KG1 (cell line): ENCODE measurements at places on chromosomes 11 and 22.

DNA sequence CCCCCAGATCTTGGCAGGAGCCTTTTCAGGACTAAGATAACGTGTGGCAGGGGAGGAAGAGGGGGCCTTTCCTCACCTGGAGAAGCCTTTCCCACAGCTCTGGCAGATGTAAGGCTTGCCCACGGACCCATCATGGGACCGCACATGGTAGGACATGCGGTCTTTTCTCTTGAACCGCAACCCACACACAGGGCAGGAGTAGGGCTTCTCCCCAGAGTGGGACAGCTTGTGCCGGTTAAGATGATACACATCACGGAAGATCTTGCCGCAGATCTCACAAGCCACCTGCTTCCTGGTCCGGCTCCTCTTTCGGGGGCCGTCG lies 1.9 kb downstream of the PATZ1 start:
- DNase-seq, result peak; percentile 79

DNA sequence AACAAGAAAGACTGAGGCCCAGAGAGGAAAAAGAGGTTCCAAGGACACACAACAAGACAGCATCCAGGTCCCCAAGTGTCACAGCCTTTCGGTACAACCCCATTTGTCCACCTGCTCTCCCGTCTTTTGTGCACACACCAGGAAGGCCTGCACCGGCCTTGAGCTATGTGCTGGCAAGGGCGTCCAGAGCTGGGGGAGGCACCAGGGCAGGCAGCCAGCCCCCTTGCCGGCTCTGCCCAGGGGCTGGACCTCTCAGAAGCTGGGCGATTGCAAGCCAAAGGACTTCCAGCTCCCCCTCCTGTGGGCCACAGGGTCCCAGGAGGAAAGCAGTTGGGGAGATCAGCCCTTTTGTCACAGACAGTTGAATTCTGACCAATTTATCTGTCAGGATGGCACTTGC lies 210.5 kb downstream of the MN1 start:
- DNase-seq, result no peak

- DNase-seq, result no peak
These were observed 69.3 kb downstream of the SHANK2 start for GRCh38 chr11:71182791-71183677.

- no peak for DNase-seq
These were observed 274.4 kb downstream of the BLID start for GRCh38 chr11:121841487-121842191.

GRCh38 chr11:74784234-74784633 lies 35.6 kb downstream of the RNF169 start:
- no peak for DNase-seq

DNA sequence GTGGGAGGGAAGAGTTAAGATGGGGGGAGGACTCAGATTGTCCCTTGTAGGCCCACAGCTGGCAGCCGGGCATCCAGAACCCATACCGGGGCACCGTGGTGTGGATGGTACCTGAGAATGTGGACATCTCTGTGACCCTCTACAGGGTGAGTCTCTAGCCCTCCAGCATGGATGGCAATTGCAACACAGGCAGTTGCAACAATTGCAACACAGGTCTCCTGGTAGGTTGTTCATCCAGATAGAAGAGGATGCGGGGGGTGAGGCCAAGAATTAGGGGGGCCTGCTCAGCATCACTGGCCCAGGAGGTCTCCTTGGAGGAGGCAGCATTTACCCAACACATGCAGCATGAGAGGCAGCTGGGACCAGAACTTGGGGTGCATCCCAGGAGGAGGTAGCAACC lies 3.4 kb downstream of the EHBP1L1 start:
- no peak for DNase-seq

- no peak for DNase-seq
These were observed 2.1 kb downstream of the EHD1 start for GRCh38 chr11:64876229-64876750.

GRCh38 chr22:28977481-28977971 lies 84.1 kb downstream of the C22orf31 start:
- DNase-seq, result no peak

- DNase-seq, result no peak
These were observed 116.3 kb downstream of the CCDC81 start for GRCh38 chr11:86491027-86491426.

- peak; percentile 60 for DNase-seq
These were observed 74.4 kb downstream of the ARHGAP32 start for GRCh38 chr11:129117595-129118350.

DNA sequence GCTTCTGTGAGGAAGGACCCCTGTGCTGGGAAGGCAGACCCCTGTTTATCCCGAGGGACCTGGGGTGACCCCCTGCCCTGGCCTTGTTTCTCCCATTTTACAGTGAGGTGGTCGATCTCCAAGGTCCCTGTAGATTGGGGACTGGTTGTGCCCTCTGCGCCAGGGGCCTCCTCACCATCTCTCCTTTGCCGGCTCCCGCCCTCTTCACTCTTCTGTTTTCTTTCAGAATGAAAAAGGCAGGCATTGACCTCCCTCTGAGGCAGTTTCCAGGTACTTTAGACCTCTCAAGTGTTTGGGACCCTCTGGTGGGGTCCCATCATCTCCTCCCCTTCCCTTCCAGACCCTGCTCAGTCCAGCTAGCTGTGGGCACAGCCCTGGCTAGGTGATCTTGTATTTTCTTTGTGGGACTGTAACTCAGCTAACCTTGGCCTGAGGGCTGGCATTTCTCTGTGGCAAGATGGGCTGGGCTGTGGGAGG lies 1.5 kb downstream of the SERPINH1 start:
- no peak for DNase-seq

DNA sequence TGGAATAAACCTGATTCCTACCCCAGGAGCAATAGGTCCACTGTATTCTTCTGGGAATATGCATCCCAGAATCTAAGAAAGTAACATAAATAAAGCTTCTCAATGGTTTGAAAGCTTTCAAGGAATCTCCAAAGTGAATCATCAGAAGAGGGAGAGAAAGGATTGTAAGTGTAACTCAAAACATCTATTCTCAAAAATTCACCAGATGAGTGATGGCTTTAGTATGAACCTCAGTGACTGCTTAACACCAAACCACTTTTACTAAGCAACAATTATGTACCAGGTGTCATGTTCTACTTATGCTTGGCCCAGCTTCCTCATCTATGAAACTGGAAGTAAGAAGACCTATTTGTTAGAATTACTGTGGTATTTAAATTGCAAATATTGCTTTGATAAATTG lies 7.4 kb downstream of the RAB38 start:
- no peak for DNase-seq

DNA sequence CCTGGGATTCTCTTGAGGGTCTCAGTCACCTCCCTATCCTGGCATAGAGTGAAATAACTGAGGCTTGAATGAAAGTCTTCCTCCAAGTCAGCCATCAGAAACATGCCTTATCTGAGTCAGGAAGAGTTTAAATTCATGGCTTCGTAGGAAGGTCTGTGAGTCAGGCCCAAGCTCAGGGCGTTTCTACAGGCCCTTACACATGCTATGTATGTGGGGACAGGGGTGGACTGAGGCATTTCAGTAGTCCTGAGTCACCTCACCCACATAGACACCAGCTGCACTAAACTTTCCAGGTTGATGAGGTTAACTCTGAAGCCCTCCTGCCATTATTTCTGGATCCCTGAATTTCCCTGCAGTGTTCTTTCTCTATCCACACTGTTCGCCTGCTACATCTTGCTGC lies 134.6 kb upstream of the RCN1 start:
- no peak for DNase-seq

DNA sequence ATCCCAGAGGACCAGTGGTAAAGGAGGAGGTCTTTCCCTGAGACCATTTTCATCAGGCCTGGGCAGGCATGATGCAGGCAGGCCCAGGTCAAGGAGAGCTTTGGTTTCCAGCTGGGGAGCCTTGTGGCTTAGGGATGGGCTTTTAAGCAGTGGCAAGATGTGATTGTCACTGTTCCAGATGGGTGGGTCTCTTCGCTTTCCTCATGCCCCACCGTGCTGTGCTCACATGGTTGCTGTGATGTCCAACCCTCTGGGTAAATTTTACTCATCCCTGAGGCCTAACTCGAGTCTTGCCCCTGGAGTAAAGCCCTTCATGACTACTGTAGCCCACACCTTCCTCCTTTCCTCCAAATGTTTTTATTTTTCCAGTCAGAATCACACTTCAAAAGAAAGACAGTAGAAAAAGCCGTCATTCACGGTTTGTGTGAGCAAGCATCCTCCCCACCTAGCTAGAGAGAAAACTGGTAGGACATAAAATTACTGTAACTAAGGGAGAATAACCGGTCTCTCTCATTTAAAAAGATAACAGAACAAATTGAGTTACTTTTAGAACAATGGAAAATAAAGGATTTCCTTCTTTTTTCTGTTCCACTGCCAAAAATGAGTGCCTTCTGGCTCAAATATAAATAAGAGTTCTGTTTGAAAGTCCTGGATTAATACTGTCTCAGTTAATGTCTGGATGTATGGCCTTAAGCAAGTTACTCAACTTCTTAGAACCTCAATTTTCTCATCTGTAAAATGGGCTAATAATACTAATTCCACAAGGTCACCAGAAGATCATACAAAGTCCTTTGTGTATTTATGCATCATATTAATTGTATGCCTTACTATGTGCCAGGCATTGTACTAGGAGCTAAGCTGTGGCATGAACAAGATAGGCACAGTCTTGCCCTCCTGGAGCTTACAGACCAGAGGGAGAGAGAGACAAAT lies 84.9 kb downstream of the ME3 start:
- no peak for DNase-seq

- no peak for DNase-seq
These were observed 375 bp downstream of the SLC25A1 start for GRCh38 chr22:19178065-19178656.

GRCh38 chr11:132960273-132961078 lies 571.8 kb downstream of the OPCML start:
- no peak for DNase-seq

GRCh38 chr22:49969751-49970527 lies 9.4 kb downstream of the PIM3 start:
- DNase-seq, result no peak

GRCh38 chr11:86724137-86724536 lies 51.7 kb upstream of the ME3 start:
- no peak for DNase-seq

- no peak for DNase-seq
These were observed 37.4 kb downstream of the COMMD9 start for GRCh38 chr11:36251823-36252222.

DNA sequence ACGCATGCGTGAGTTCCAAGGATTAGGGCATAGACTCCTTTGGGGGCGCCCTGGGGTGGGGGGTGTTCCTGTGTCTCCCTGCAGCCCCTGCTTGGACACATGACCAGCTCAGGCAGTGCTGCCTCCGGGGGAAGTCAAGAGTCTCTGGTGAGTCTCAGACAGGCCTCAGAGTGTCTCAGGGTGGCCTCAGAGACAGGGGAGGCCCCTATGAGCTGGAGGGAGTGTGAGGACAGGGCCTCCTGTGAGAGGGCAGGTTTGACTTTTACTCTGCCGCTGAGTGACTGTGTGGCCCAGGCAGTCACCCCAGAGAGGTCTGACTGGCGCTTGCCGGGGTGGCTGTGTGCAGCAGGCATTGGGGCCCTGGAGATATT lies 41.2 kb upstream of the KCNQ1OT1 start:
- no peak for DNase-seq

GRCh38 chr11:10934293-10934860 lies 76.5 kb upstream of the ZBED5 start:
- no peak for DNase-seq

- no peak for DNase-seq
These were observed 41.6 kb upstream of the PRAME start for GRCh38 chr22:22600531-22601261.

GRCh38 chr11:104051778-104052177 lies 15.3 kb downstream of the DDI1 start:
- DNase-seq, result no peak

DNA sequence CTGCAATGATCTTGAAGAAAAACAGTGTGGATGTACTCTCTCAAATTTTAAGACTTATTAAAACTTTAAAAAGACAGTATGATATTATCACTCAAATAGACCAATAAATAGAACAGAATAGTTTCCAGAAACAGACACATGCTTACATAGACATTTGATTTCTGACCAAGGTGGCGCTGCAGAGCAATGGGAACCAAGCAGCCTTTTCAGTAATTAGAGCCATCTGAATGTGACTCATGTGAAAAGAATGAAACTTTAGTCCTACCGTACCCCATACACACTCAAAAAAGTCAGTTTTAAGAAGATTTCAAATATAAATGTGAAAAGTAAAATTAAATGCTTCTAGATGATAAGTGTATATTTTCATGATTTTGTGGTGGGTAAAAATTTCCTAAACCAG lies 74.2 kb upstream of the MS4A8 start:
- no peak for DNase-seq

DNA sequence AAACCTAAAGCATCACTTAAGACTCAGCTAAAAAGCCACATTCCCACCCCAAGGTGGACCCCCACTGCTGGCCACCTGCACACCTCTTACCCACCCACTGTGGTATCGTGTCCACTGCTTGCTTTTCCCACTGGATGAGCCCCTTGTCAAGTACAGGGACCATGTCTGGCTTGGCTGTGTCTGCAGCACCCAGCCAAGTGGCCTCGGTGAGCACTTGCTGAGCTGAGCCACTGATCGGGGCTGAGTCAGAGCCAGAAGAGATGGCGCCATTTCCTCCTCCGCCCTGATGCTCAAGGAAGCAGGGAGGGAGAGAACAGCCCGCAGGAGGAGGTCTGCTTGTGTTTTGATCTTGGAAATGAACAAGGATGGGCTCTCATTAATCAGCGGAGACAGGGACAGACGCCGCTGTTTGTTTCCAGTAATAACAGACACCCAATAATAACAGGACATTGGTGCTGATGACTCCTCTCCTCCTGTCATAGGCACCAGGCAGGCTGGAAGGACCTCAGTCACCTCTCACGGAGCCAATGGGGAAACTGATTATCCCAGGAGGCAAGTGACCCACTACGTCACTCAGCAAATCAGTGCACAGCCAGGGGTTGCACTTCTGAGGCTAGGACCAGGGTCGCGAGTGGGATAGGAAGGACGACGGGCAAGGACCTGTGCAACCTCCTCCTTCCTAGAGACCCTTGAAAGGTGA lies 85.2 kb upstream of the RTL6 start:
- DNase-seq, result no peak

DNA sequence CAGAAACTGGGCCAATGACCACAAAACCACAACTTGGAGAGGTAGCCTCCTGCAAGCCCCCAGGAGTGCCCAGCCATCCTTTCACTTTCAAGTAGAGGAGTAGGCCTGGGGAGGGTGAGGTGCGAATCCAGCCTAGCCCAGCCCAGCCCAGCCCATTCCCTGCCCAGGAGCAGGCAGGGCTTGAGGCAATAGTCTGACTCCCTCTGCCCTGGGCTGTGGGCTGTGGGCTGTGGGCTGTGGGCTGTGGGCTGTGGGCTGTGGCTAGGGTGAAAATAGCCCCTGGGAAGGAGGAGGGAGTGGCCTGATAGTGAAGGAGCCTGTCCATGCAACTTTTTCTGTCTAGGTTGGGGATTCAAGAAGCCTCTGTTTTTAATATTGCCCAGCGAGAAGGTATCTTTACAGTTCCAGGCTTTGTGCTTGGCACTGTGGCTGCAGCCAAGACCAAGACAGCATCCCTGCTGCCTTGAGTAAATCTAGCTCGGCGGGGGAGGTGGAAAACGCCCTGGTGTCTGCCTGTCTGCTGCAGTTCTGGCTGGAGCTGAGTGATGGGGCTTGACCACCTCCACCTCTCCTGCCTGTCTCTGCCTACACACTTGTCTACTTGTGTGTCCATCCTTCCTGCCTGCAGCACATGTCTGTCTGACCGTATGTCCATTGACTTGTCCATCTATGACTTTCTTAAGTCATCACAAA lies 40.7 kb downstream of the LMO1 start:
- no peak for DNase-seq
